ENCODE measurements at places on chromosomes 1 and 21.

DNA sequence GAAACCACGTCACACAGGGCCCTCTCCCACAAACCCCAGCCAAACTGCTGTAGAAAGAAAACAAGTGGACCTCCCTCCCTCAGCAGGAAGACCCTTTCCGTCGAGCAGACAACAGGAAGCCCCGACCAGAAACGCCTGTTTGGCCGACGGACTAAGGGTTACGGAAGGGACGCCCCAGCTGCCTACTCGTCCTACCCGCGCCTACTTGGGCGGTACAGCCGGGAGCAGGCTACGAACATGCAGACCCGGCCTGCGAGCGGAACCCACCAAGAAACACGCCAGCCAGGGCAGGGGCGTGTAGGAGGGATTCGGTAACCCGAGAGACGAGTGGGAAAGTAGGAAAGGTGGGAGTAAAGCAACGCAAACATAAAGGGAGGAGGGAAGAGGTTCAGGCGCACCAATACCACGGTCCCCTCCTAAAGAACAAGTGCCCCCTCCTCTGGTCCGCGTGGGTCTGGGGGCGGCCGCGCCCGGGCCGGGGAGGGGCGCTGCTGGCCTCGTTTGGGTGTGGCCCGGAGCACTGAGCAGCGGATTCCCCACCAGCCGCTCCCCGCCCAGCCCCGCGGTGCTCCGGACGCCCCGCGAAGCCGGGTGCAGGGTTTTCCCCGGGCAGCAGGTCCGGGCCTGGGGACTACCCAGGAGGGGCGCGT, 450 bp downstream of the S100A10 start:
- no peak for DNase-seq

DNA sequence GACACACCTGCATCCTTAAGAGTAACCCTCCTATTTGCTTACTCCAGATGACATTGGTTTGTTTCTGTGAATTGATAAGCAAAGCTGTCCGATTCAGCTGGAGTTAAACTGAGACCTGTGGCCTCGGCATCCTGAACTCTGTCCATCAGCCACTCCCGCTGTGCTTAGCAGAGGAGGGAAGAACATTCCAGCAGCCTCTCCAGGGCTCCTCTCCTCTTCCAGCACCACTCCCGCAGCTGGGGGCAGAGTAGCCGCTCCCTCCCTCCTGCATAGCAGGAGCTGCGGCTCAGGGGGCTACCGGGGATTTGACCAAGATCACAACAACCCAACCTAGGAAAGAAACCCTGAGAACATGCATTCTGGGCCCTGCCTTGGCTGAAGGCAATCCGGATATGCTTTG, 8.8 kb downstream of the LRRC38 start:
- DNase-seq: no peak

DNA sequence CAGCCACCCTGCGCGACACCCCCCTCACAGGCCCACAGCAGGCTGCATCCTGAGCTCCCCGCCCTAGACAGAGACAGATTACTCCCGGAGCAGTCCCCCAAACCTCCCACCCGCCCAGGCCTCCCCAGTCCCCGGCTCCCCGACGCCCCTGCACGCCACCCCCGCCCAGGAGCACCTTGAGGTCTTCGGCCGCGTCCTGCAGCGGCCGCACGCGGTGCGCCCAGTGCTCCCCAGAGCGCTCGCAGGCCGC, 731 bp downstream of the TRIM11 start:
- no peak for DNase-seq

GRCh38 chr1:160679893-160680292, 31.7 kb downstream of the CD48 start:
- DNase-seq: no peak
